ENCODE measurements at places on chromosomes 5 and 9.

DNA sequence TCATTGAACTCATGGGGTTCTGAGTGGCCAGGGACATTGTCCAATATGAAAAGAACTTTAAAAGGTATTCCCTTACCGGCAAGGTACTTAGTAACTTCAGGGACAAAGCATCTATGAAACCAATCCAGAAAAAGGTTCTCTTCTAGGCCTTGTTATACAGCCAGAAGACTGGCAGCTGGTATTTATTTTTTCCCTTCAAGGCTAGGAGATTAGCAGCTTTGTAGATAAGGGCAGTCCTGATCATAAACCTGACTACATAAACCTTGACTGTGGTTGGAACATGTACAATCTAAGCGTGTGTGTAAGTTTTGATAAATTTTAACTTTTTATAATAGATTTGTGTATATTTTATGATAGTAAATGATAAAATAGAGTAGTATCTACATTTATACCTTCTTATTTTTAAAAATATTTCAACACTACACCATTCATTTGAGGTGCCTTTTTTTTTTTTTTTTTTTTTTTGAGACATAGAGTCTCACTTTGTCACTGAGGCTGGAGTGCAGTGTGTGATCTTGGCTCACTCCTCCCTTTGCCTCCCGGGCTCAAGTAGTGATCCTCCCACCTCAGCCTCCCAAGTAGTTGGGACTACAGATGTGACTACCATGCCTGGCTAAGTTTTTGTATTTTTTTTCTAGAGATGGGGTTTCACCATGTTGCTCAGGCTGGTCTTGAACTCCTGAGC is 24.5 kb downstream of the RANBP17 start:
- DNase-seq = no peak

DNA sequence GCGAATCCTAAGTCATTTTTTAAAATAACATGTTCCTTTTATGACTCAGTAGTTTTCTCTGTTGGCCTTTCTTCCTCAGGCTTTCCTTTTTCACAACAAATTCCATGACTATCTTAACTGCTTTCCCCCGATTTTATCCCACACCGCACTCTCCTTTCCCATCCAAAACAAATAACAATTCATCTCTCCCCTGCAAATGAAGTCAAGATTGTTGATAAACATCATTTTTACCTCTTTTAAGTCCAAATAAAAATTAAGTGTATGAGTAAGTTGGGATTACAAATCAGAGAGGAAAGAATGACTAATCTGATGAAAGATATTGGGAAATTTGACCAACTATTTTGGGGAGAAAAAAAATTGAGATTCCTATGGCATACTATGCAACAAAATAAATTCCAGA is 47.3 kb downstream of the SEC61B start:
- DNase-seq = no peak

- DNase-seq = no peak
Observed at GRCh38 chr9:2758898-2759510, 41.7 kb downstream of the KCNV2 start.

- DNase-seq = no peak
Observed at GRCh38 chr5:144368556-144368955, 197.9 kb downstream of the KCTD16 start.

DNA sequence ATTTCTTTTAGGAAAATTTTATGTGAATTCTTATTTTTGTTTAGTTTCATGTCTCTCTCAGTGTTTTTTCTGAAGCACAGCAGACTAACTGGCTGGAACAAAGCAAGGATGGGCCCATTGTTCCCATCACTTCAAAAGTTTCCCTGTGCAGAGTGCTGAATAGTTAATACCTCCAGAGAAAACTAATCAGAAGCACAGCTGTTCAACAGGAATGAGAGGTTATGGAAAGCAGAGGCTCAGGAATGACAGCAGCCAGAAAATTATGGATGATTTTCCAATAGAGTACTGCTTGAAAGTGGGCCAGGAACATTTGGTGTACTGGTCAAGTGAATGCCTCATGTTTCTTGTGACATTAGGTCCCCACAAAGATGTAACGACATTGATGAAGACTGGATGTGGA is 173.0 kb upstream of the TARS1 start:
- no peak for DNase-seq

DNA sequence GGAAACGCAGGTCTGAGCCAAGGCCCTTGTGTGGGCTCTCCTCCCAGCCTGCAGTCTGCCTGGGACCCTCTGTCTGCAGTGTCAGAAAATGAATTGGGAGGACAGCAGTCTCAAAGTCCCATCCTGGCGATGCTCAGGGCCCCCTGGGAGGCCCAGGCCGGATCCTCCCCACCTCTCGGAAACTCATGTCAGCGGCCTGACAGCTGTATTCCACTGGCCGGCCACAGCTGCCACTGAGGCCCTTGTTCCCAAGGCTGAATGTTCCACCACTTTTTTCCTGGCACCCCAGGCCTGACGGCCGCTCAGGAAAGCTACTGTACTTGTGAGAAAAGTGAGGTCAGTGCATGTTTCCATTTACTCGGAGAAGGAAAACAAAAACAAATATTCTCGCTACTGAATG is 180.0 kb downstream of the FGF18 start:
- DNase-seq = no peak

GRCh38 chr9:111458139-111459009 is 25.8 kb downstream of the ECPAS start:
- no peak for DNase-seq

- DNase-seq = no peak
Observed at GRCh38 chr5:138925090-138925635, 50.0 kb upstream of the LRRTM2 start.

GRCh38 chr5:6328173-6328572 is 50.2 kb downstream of the MED10 start:
- DNase-seq = peak; percentile 81

DNA sequence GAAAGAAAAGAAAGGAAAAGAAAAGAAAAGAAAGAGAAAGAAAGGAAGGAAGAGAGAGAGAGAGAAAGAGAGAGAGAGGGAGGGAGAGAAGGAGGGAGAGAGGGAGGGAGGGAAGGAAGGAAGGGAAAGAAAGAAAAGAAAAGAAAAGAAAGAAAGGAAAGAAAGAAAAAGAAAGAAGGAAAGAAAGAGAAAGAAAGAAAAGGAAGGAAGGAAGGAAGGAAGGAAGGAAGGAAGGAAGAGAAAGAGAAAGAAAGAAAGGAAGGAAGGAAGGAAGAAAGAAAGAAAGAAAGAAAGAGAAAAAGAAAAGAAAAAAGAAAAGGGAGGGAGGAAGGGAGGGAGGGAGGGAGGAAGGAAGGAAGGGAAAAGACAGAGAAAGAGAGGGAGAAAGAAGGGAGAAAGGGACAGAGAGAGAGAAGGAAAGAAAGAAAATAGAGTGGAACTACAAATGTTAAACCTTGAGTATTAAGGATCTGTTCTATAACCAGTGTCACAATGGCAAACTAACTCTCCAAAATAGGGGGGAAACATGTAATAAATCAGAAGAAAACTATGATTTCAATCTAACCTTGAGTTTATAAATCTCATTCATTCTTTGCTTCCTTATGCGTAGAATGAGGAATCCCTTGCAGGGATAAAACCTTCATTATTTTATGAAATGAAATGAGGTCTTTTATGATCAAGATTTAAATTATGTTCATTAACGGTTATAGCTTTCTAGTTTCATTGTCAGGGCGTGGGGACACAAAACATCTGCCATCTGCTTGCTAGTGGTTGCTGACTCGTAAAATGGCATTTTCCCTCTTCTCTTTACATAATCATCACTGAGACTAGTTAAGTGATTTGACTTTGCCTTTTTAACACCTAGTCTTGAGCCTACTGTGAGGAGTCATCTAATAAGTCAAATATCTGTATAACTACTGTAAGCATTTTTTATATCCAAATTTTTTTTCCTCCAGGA is 40.7 kb upstream of the RAD23B start:
- DNase-seq = peak; percentile 67

- DNase-seq = no peak
Observed at GRCh38 chr5:10424124-10424731, 17.5 kb upstream of the ROPN1L start.

DNA sequence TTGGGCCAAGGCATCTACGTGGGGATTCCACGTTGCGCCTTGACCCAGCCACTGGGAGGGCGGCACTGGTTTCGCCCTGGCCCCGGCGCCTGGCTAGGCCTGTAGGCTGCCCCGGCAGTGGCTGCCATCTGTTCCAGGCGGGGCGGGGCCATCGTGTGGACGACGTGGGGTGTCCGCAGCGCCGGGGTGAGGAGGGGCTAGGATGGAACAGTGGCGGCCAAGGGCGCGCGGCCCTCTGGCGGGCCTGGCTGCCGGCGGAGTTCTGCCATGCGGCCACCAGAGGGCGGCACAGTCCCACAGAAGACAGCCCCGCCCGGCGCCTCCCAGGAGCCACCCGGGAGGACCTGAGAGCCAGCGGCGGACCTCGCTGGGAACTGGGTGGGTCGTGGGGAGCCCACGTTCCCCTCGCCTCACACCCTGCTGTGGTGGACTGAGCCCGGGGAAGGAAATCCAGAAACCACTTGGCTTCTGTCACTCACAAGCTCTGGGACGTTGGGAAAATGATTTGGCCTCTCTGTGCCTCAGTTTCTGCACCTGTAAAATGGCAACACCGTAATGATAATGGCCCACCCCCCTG is 22.6 kb upstream of the RAPGEF1 start:
- peak; percentile 88 for DNase-seq

Measured in kidney (tissue), 22 donors.